Thymus (tissue), 14 donors: ENCODE measurements at places on chromosomes 11 and 22. TPM values are rescaled to one million over a fixed set of nuclear protein-coding genes. Genes with fewer than 3 reads are reported as not detected.

- H3K27ac ChIP-seq: no peak overlapping the region
- no peak for DNase-seq
- no peak overlapping the region for H3K4me3 ChIP-seq
- H3K36me3 ChIP-seq: peaks cover 5% of the 10 kb centered on the region
- no peaks in the 10 kb centered on the region for H3K27me3 ChIP-seq
Measured at GRCh38 chr22:40862537-40862936, 624 bp upstream of the DNAJB7 start.

The KCNJ1 gene
- 0.18 TPM for polyA plus RNA-seq

The PRDM11 gene
- polyA plus RNA-seq: 2.1 TPM

The PRG3 gene
- 2.5 TPM for polyA plus RNA-seq

The DKK3 gene
- polyA plus RNA-seq: 12.8 TPM

- H3K27ac ChIP-seq: no peak overlapping the region
- no peak overlapping the region for H3K4me3 ChIP-seq
- H3K27me3 ChIP-seq: no peaks in the 10 kb centered on the region
- no peaks in the 10 kb centered on the region for H3K36me3 ChIP-seq
- no peak for DNase-seq
Measured at GRCh38 chr22:17925431-17925841, 98.9 kb downstream of the MICAL3 start.

GRCh38 chr11:27649800-27650199, 50.5 kb downstream of the BDNF start:
- H3K4me3 ChIP-seq: no peak overlapping the region
- H3K27ac ChIP-seq: no peak overlapping the region
- no peaks in the 10 kb centered on the region for H3K27me3 ChIP-seq
- H3K36me3 ChIP-seq: no peaks in the 10 kb centered on the region
- no peaks in the 10 kb centered on the region for H3K4me1 ChIP-seq

The BTBD18 gene
- polyA plus RNA-seq: 0.02 TPM

The LRP4 gene
- polyA plus RNA-seq: 5.2 TPM
